ENCODE measurements at places on chromosomes 12 and 14.

DNA sequence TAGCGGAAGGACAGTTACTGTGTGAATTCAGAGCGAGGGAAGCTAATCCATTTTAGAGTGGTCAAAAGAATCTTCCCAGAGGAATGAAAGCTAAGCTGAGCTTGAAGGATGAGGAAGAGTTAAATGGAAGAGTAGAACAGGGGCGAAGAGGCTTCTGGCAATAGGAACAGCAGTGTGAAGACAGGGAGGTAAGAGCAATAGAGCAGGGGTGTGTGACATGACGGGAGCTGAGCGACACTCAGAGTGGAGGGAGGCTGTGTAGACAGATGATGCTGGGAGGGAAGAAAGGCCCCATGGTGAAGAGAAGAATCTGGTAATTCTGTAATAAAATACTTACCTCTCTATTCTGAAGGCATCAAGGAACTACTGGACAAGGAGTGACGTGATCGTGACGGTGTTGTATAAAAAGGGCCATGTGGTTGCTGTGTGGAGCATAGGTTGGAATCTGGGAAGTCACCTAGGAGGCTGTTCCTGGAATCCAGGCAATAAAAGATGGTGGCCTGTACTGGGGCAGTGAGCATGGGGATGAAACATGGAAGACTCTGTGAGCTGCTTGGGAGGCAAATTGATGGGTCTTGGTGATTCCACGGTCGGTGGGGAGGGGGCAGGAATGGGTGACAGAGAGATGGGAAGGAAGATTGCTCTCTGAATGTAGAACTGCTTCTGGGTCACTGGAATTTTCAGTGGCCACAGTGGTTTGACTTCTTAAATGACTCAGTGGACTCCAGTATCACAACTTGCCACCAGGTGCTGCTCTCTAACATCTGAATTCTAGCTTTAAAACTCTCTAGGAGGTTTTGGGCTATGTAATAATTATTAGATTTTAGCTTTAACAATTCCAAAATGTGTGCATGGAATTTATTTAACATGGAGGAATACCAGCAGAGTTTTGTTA lies 164.1 kb downstream of the ATP23 start:
- DNase-seq = no peak

- no peak for DNase-seq
Observed at GRCh38 chr12:110746550-110746949, 3.9 kb upstream of the PPP1CC start.

DNA sequence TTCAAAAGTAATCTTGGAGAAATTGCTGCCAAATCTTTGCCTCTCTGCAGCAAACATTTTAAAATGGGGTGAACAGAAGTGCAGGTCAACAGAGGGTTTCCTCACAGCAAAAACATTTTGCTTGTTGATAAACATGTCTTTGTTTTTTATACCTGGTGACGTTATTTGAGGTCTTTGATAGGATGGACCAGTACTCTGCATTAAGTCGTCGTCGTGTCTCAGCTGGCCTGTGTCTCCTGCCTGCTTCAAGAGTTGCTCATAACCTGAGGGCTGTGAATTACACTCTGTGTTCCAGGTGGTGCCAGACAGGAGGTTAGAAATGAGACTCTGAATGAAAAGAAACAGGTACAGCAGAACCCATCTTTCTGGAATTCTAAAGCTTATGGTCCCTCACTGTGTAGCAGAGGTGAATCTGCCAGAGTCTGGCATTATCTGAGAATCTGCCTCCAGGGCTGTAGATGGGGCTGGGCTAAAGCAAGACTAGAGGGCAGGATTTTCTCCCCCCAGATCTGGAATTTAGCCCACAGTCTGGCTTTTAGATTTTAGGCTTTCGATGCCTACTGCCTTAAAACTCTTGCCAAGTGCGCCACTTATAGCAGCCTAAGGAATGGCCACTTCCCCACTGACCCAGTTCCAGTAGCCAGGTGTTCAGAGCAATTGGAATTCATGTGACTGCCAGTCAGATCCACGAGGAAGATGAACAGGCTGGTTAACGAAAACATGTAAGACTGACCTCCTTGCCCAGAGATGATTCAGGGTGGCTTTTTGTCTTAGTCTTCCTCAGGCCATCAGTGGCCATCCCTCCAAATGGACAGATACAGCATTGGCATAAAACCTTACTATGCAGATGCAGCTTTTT lies 161.2 kb downstream of the PRKCH start:
- peak; percentile 74 for DNase-seq

DNA sequence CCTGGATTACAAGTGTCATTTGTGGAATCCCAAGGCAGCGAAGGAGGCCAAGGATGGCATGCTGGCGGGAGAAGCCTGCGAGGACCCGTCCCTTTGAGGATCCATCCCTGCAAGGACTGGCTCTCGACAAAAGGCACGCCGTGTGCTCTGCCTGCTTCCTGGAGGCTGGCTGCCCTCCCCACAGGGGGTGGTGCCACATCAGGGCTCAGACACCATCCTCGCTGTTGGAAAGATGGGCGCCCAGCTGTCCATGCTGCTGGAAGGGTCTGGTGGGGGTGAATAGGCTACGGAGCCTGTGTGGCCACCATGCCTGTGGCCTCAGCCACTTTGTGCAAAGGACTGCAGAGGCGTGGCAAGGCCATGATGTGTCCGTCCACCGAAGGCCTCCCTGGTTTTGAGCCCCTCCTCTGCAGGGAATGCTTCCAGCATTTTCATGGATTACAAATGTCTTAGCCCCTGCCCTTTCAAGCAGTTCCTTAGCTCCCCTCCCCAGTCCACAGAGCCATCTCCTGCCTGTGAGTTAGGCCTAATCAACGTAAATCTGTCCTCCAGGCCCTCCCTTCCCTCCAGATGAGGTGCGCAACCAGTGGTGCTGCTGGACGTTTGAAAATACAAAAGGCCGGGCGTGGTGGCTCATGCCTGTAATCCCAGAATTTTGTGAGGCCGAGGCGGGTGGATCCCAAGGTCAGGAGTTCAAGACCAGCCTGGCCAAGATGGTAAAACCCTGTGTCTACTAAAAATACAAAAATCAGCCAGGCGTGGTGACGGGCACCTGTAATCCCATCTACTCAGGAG lies 22.1 kb downstream of the ZBTB42 start:
- DNase-seq = no peak

- DNase-seq = peak; percentile 97
Observed at GRCh38 chr12:69988481-69989321, 163.7 kb downstream of the MYRFL start.

- DNase-seq = peak; percentile 99
Observed at GRCh38 chr12:2890388-2891239, at the start of gene TULP3. TSS of gene TULP3 (plus strand) at chr12:2890891. CDS start at chr12:2890948, 57 bp downstream.

- peak; percentile 24 for DNase-seq
Observed at GRCh38 chr12:49518914-49519573, 19.8 kb upstream of the KCNH3 start.

GRCh38 chr12:96241846-96242256 lies 47.7 kb downstream of the ELK3 start:
- DNase-seq = peak; percentile 92

DNA sequence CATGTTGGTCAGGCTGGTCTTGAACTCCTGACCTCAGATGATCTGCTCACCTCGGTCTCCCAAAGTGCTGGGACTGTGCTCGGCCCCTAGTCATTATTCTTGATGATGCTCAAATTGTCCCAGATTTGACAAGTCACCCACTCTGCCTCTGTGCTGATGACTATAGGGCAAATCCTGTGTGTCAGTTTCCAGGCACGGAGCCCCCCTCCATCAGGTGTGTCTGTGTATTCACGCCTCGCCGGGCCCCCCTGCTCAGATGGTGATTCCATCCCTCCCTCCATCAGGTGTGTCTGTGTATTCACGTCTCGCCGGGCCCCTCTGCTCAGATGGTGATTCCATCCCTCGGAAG lies 4.3 kb upstream of the GPR132 start:
- no peak for DNase-seq

- DNase-seq = no peak
Observed at GRCh38 chr14:48553443-48553842, 878.0 kb upstream of the MDGA2 start.

DNA sequence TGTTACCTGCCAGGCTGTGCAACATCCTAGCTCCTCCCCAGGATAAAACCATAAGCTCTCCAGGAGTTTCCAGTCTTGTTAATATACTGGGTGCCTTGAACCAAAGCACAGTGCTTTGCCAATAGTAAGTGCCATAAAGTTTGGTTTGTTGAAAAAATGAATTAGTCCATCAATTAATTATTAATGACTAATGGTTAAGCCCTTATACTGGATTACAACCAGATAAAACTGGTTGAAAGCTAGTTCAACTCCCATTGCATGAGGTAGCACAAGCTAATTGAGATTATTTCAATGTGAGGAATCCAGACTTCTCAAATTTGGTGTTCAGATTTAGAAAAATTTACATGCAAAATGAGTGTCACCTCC lies 1.6 kb upstream of the KRT3 start:
- DNase-seq = no peak

DNA sequence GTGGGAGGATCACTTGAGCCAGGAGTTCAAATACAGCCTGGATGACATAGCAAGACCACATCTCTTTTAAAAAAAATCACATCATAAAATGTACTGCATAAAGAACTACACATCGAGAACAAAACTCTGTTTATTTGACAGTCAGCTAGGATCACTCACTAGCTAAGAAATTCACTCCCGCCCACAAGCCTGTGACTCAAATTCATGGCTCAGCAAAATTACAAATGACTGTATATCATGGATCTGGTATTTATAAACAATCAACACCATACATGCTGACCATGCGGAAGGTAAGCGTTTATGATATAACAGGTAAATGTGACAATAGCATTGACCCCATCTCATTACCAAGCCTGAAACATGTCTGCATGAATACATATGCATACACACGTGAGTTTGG lies 206.5 kb downstream of the EFCAB11 start:
- no peak for DNase-seq

DNA sequence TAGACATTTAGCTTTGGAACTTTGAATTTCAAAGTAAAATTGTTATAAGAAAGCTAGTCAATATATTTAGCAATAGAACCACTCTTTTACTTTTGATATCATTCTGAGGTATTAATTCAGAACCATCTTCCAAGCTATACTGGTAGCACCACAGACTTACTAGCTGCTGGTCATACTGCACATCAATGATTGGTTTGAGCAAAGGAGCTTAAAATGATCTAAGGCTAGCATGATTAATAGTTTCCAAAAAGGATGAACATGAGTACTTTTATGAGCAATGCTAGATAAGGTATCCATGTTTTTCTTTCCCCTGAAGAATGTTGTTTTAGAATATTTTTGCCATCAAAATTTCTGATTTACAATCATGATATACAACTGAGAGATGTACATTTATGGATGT lies 17.2 kb downstream of the CNIH1 start:
- no peak for DNase-seq

DNA sequence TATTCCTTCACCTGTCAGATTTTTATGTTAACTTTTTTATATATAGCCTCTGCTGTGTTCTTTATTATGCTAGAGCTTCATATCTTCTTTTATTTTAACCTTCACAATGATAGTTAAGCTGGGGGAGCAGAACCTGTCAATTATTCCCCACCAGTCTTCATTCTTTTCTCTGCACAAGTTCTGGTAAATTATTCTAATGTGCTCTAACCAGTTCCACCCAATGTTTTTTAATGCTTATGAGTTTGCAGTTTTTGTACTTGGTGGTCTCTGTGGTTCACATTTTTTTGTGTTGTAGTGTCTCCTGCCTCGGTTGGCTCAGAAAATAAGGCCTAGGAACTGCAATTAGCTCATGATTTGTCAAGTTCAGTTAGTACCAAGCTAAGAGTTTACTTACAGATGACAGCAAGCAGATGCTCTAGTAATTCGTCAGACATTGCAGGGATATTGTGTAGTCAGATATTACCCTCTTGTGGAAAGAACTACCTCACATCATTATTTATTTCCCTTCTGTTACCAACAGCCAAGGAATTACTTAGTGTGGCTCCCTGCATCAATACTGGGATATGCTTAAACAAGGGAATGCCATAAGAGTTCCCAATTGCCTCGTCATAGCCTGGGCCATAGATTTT lies 14.5 kb downstream of the DYRK2 start:
- peak; percentile 55 for DNase-seq
